ENCODE measurements at places on chromosomes 7 and 10. TPM values are rescaled to one million over a fixed set of nuclear protein-coding genes. Genes with fewer than 3 reads are reported as not detected.

The LEP gene
- 6.6 TPM for total RNA-seq

The FKBP6 gene
- not detected for total RNA-seq

The NPTX2 gene
- total RNA-seq, result 27.1 TPM

DNA sequence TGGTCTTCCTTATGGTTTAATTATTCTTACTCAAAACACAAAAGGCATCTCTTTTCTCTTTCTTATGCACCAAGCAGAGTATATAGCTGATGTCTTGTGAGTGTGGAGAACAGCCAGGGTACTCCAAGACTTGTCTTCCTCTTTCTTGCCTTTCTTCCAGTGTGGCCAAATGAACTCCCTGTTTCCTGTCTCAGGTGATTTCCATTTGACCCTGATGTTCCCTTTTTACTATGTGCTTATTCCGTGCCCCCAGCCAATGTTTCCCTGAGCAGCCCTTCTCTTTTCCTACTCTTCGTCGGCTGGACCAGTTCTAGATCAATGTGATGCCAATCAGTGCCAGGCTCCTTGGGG is 12.6 kb downstream of the OR9A4 start:
- ATAC-seq, result no peak
- no peaks in the 10 kb centered on the region for H3K4me1 ChIP-seq
- H3K4me3 ChIP-seq, result no peak overlapping the region
- no peaks in the 10 kb centered on the region for H3K36me3 ChIP-seq
- H3K27me3 ChIP-seq, result no peaks in the 10 kb centered on the region

DNA sequence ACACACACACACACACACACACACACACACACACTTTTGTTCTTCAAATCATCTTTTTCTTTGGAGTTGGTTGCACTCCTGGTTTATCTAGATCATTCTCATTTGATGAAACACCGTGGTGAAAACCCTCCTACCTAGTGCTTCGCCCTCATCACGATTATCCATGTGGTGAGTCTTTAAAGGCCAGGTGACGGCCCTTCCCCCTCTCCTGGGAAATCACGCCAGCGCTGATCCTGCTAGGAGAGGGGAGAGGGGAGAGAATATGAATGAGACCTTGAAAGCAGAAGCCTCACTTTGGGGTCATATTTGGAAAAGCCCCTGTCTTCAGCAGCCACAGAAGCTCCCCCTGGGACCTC is 103.9 kb upstream of the LRRC4 start:
- no peak overlapping the region for H3K4me3 ChIP-seq
- H3K27ac ChIP-seq, result no peak overlapping the region
- no peaks in the 10 kb centered on the region for H3K36me3 ChIP-seq
- H3K4me1 ChIP-seq, result no peaks in the 10 kb centered on the region
- ATAC-seq, result no peak
